Jurkat, Clone E6-1 (cell line): ENCODE measurements at places on chromosomes 4 and X.

- no peak for DNase-seq
Observed at GRCh38 chr4:128916832-128917231, 107.3 kb downstream of the JADE1 start.

GRCh38 chr4:61638591-61638990 lies 438.5 kb downstream of the ADGRL3 start:
- DNase-seq, result no peak

DNA sequence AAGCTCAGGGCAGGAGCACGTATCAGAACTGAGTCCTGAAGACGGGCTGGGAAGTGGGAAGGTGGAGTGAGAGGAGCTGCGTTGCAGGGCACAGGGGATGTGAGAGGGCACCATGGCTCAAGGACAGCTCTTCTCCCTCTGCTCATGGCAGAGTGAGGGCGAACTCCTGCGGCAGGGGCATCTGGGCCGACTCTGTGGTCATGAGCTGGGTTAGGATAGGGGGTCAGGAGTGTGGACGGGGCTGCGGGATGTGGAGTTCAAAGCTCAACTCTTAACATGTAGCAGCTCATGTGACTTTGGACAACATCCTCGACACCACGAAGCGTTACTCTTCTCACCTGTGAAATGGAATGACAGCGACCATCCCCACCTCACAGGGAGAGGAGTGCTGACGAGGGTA lies 19.4 kb upstream of the SORCS2 start:
- no peak for DNase-seq

DNA sequence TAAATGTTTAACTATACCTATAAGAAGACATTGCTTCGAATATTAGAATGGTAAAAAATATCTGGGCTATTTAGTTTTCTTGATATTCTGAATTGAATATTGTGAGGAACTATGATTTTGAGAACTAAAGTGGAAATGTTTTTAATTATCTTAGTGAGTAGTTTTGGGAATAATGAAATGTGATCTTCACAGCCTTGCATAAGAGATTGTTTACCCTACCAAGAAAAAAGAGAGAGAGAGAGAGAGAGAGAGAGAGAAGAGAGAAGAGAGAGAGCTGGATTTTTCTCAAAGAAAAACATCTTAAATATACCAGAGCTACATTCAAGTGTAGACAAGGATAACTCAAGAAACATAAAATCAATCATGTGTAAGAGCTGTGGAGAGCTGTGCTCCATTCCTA lies 148.7 kb upstream of the MAD2L1 start:
- DNase-seq, result no peak

GRCh38 chr4:121219227-121219626 lies 55.1 kb upstream of the TNIP3 start:
- DNase-seq, result no peak

DNA sequence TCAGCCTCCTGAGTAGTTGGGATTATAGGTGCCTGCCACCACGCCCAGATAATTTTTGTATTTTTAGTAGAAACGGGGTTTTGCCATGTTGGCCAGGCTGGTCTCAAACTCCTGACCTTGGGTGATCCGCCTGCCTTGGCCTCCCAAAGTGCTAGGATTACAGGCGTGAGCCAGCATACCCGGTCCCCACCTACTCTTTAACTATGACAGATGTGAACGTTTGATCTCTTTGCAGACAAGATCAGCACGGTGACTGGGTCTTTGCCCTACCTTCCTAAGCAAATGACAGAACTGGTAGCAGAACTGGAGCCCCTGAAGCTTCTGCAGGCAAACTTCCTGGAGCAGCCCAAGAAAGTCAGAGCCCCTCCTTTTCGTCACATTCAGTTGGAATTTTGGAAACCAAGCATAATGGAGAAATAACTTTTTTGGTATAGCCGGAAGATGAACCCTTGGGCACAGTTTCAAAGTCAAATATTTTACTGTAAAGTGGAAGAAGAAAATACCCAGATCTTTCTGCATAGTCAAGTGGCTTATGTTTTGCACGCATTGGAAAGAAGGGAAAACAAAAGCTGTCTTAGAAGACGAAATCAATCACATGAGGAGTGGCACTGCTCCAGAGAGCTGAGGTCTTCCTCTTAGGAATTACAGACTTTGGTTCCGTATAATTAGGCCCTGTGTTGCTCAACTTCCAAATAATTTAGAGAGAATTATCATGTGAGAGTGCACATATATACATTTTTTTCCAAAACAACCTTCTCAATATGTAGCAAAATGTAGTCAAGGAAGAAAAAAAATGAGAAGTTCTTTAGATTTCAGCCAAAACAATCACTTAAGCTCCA lies 90.6 kb downstream of the SORBS2 start:
- no peak for DNase-seq

DNA sequence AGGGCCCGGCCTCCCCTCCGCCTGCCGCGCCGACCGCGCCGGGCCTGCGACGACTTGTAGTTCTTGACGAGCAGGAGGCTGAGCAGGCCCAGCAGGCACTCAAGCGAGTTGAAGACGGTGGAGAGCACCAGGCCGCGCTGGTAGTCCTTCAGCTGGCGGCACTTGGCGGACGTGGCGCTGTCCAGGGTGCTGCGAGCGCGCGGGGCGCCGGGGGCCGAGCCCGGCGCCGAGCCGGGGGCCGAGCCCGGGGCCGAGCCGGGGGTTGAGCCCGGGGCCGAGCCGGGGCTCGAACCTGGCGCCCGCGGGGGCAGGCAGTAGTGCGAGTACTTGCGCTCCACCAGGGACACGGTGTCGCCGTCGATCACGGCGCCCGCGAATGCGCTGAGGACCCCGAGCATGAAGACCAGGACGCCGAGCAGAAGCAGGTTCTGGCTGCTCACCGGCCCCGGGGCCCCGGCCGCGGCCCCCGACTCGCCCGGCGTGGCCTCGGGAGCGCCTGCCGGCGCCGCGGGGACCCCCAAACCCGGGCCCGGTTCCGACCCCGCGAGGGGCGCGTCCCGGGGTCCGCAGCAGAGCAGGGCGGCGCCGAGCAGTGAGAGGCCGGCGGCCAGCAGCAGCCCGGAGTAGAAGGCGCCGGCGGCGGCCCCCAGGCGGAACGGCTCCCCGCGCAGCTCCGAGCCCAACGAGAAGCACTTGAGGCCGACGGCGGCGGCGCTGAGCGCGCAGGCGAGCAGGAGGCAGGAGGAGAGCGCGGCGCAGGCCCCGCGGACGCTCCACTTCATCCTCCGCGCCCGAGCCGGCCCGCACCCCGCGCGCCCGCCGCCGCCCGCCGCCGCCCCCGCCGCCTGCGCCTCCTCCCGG lies 584 bp downstream of the TMEM271 start:
- DNase-seq, result no peak

- DNase-seq, result no peak
Observed at GRCh38 chr4:118762155-118762554, 73.8 kb downstream of the SEC24D start.

- no peak for DNase-seq
Observed at GRCh38 chr4:16759931-16760582, 138.4 kb downstream of the LDB2 start.

DNA sequence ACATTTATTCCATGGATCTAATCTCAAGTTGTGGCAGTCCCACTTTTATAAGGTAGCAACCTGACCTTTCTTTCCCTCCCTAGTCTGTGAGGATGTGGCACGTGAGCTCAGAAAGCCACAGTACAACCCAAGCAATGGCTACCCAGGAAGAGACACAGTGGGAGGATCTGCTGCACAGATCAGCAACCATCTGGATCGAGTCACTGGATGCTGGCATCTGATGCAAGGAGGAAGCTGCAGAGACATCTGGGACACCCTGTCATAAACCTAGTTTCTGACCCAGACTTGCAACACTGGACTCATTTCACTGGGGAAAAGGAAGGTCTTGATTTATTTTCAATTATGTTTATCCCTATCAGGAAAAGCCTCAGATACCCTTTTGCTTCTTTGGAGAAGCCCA lies 327.1 kb downstream of the PAPSS1 start:
- no peak for DNase-seq

DNA sequence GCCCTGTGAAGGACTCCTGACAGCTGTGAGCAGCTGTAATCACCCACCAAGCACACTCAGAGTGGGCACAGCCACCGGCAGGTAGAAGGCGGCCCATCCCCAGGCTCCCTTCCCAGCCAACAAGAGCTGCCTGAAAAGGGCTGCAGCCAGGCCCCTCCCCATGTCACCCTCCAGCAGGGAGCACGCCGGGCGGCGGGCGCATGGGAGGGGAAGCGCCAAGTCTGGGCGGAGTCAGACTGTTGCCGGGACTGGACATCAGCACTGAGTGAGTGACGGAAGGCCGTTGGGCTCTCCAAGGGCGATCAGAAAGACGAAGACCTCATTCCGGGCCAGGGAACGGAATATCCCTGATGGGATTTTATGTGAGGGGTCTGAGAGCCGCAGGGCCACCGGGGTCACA lies 82.1 kb downstream of the PPP2R2C start:
- no peak for DNase-seq

GRCh38 chr4:147987252-147987651 lies 255.4 kb downstream of the ARHGAP10 start:
- DNase-seq, result no peak

GRCh38 chr4:54082168-54082567 lies 17.8 kb upstream of the CHIC2 start:
- no peak for DNase-seq

DNA sequence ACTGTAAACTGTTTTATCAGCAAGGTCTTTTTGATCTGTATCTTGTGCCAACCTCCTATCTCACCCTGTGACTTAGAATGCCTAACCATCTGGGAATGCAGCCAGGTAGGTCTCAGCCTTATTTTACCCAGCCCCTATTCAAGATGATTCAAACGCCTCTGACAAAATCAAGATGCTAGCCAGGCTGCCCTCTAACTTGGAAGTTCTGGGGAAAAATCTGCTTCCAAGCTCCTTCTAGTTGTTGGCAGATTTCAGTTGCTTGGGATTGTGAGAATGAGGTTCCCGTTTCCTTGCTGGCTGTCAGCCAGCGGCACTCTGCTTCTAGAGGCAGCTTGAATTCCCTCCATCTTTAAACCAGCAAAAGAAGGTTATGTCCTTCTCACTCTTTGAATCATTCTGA lies 34.7 kb downstream of the LUZP4 start:
- no peak for DNase-seq

- DNase-seq, result no peak
Observed at GRCh38 chr4:118087366-118087765, 53.1 kb downstream of the NDST3 start.

DNA sequence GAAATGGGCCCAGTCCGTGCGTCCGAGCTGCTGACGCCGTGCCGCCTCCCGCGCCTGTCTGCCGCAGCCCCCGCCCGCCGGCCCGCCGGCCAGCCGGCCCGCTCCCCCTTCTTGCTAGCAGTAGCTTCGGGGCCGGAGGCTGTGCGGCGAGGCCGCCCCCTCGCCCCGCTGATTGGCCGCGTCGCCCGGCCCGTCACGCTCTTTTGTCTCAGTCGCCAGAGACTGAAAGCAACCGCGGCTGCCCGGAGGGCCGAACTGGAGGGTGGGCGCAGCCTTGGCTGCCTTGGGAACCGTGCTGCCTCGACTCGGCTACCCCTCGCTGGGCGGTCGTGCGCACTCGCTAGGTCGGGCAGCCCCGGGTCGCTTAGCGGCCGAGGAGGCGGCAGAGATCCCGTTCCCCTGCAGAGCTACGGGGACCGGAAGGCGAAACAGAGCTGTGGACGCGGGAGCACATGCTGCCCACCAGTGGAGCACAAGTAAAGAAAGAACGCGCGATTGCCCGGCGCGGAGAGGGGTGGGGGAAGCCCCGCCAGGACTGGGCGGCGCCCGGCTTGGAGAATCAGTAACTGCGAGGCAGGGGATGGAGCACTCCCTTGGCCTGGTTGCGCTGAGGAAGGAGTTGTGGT lies at the start of gene ZCCHC18:
Gene ZCCHC18, plus strand, starts transcription at position 198 of the 626 bp plus-strand sequence. CDS start 1,589 bp downstream, outside the sequence.
- DNase-seq, result no peak
